ENCODE measurements at places on chromosomes 16 and 17.

- DNase-seq, result no peak
Observed at GRCh38 chr17:27585153-27585681, 45.8 kb upstream of the LGALS9 start.

DNA sequence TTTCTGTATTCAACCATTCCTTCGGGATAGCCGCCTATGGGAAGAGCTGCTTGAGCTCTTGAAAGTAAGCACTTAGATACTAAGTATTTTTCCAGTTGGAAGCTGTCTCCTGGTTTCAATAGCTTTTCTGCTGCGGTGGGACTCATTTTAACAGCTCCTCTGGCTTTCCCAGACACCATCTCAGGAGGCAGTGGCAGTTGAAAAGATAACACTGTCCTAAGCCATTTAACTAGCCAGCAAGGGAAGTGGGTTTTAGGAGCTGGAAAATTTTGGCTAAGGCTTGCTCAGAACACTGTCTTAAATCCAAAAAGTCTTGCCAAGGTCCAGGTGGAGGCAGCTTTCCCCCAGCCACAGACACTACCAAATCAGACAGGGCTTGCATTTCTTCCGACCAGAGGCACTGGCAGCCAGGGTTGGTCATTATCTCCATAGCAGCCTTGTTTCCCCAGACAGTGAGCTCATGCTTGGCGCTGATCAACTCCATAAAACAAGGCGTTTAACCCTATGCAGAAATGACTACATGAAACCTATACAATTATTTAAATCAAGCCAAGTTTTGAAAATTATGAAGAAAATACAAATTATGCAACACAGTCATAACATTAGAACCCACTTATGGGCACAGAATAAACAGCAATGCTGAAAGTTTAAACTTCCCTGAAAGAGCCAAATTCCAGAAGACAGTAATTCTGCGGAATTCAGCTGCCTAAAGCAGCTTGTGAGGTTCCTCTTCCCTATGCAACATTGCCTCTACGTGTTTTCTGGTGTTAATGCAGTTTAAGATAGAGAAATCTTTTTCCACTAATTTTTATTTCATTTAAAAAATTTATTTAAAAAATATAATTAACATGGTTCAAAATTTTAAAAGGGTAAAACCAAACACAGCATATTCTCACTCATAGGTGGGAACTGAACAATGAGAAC, 25.0 kb downstream of the GABARAPL2 start:
- no peak for DNase-seq

- no peak for DNase-seq
Observed at GRCh38 chr17:59684967-59685366, 22.3 kb downstream of the PTRH2 start.

GRCh38 chr16:74984529-74985296, at the start of gene WDR59:
TSS of gene WDR59 (minus strand) at chr16:74985123. CDS start at chr16:74985017, 106 bp downstream.
- DNase-seq, result peak; percentile 99

- no peak for DNase-seq
Observed at GRCh38 chr16:3038896-3039295, 2.2 kb upstream of the BICDL2 start.

Measured in stimulated activated CD8-positive, alpha-beta memory T cell treated with anti-CD3 and anti-CD28 coated beads, Interleukin-15, amount 100 ng/mL, for 48 hours (primary cell).